Dermis blood vessel endothelial cell (primary cell): ENCODE measurements at places on chromosomes 7 and 10.

GRCh38 chr7:64174941-64175340, 32.1 kb upstream of the ZNF735 start:
- no peak for DNase-seq

- no peak for DNase-seq
Observed at GRCh38 chr7:51242007-51242691, 74.5 kb downstream of the COBL start.

DNA sequence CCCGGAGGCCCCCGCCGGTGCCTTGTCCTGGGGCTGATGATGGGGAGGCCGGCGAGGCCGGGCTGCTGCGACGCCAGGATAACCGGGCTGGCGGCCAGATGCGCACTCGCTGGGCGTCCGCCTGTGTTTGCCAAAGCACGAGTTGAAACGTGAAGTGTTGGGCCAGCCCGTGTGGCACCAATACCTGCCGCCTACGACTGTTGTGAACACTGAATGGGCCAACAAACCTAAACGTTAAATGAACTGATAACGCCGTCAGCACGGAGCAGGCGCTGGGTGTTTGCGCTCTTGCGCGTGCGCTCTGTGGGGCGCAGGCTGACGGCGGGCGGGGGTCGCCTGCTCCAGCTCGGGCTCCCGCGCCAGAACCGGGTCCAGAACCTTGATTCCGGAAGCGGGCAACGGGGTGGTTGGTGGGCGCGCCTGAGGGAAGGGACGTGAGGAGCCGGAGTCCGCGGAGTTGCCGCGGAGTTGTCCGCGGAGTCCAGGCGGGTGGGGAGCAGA, 658 bp downstream of the CYP2E1 start:
- no peak for DNase-seq

- no peak for DNase-seq
Observed at GRCh38 chr7:47132471-47132870, 449.4 kb downstream of the TNS3 start.

GRCh38 chr7:14430926-14431325, 441.5 kb upstream of the ETV1 start:
- DNase-seq, result no peak

DNA sequence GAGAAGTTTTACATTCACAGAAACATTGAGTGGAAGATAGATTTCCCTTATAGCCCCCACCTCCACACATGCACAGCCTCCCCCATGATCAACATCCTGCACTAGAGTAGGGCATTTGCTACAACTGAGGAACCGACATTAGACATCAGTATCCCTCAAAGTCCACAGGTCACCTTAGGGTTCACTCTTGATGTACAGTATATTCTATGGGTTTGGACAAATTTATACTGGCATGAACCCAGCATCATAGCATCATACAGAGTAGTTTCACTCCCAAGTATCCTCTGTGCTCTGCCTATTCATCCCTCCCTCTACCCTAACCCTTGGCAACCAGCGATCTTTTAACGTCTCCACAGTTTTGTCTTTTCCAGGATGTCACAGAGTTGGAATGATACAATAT, 64.4 kb downstream of the VSTM4 start:
- no peak for DNase-seq

GRCh38 chr7:1558181-1558811, 2.3 kb upstream of the TMEM184A start:
- peak; percentile 57 for DNase-seq

DNA sequence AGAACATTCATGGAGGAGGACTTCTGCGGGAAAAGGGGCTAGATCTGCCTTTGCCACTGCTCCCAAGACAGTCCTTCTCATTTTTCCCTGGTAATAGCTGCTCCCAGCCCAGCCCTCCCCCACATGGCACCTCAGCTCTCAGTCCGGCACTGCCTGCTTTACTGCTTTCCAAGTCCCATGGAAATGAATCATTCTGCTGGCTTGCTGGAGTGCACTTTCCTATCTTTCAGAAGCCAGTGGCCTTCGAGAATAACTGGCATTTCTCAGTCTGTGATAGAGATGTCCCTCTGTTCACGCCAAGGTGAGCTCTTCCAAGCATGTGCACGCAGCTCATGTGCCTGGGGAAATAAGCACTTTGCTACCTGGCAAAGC, 61.4 kb downstream of the SYPL1 start:
- DNase-seq, result peak; percentile 73

DNA sequence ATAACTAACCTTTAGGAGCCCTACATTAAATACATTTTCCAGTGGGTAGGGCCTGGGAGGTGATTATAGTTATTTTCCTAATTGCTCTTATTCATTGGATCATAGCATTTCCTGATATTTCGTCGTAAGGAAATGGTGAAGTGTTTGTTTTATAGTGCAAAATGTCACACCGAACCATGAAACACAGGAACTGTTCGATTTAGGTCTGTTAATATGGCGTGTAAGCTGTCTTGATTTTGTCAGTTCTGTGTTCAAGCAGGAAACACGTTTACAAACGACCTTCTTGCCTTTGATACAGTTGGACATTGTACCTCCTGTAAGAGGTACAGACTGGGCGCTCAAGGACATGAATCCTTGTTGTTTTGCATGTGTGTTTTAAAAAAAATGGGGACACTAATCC, 14.8 kb downstream of the RBM17 start:
- DNase-seq, result peak; percentile 73

GRCh38 chr7:16675277-16675676, 29.3 kb downstream of the BZW2 start:
- DNase-seq, result no peak

DNA sequence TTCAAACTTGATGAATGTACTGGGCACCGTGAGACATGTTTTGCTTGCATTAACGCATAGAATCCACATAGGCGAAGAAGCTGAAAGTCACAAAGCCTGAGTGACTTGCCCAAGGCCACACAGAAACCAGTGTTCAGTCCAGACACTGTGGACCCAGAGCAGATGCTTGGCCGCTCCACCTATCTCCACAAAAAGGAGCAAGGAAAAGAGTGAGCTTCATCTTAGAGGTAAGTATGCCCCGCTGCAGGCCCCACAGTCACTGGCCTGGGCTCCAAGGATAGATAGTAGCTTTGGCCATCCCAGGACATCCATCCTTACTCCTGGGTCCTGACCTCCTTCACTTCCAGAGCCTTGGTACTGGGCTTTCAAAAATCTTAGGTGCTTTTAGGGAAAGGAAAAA, 60.1 kb upstream of the SAMD8 start:
- no peak for DNase-seq

DNA sequence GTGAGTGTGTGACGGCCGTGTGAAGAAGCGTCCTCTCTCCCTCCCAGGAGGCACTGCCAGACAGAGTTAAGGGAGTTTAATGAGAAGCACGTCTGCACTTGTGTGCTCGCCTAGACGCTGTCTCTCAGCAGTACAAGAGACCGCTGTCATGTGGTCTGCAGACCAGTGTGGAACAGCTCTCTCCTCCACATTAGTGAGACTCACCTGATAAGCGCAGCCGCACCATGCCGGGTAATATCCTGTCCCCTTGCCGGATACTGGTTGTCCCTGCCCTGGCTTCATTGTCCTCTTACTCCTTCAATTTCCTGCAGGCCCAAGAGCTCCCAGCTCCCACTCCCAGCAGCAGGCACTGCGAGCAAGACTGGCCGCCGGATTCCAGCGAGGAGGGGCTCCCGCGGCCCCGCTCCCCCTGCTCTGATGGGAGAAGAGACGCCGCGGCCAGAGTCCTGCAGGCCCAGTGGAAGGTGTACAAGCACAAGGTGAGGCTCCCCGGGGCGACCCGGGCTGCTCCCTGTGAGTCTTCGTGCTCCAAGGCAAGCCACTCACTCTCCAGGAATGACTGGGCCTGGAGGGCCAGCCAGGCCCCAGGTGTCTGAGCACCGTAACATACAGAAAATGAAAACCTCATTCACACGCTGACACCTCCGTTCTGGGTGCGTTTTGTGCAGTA, 33.5 kb upstream of the TTYH3 start:
- no peak for DNase-seq

- DNase-seq, result no peak
Observed at GRCh38 chr10:62616885-62617590, 187.5 kb upstream of the ADO start.

DNA sequence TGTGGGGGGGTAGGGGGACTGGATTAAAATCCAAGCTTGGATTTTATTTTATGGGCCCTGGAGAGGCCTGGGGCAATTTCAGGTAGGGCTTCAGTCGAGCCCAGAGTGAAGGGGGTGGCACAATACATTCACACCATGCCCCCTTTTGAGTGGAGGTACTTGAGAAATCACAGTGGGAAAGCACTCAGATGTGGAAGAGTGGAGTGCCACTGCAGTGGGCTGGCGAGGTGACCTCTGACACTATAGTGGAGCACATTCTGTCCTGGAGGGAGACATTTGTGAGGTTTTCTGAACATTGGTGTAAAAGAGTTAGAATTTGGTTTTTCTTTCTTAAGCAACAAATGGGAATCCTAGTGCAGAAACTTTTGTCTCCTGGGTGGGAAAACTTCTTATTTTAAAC, 143.2 kb downstream of the WNT2 start:
- no peak for DNase-seq

DNA sequence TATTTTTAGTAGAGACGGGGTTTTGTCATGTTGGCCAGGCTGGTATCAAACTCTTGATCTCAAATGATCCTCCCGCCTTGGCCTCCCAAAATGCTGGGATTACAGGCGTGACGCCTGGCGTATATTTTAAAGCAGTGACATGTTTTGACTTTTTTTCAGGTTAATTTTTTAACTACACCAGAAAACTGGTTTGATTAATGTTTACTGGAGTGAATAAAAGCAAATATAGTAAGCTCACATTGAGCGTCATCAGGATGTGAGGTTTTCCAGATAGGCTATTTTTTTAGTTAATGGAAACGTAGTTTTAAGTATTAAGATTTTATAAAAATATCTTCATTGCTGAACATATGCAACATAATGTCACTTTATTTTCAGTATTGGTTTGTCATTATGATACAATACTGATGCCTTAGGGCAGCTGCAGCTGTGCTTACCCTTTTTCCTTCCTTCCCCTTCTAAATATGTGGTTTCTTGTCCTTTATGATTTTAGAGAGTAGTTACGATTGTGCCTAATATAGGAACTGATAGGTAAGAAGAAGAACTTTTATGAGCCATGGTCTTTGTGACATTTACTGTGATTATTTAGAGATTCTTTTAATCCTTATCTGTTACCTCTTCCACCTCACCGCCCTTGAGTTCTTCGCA, 37.3 kb downstream of the TMEM60 start:
- no peak for DNase-seq

- DNase-seq, result no peak
Observed at GRCh38 chr7:147509035-147509501, 1081.5 kb upstream of the C7orf33 start.

- no peak for DNase-seq
Observed at GRCh38 chr10:47238331-47239095, 61.5 kb upstream of the GDF10 start.

- DNase-seq, result no peak
Observed at GRCh38 chr7:114182837-114183236, 231.8 kb upstream of the FOXP2 start.

DNA sequence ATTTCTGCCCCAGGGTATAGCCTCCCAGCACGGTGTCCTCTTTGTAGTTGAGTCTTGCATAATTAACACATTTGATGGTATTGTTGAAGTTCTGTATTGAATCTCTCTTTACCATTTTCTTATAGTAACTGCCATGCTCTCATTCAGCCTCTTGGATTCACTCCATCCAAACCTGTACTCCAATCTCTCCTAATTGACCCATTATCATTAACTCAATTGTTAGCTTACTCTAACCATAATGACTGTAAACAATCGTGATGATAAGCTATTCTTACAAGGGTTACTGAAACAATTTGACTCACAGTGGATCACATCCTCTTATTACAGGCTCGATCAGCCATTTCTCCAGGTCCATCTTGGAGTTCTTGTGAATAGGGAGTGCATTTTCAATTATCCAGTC, 191.9 kb upstream of the AGK start:
- DNase-seq, result no peak

DNA sequence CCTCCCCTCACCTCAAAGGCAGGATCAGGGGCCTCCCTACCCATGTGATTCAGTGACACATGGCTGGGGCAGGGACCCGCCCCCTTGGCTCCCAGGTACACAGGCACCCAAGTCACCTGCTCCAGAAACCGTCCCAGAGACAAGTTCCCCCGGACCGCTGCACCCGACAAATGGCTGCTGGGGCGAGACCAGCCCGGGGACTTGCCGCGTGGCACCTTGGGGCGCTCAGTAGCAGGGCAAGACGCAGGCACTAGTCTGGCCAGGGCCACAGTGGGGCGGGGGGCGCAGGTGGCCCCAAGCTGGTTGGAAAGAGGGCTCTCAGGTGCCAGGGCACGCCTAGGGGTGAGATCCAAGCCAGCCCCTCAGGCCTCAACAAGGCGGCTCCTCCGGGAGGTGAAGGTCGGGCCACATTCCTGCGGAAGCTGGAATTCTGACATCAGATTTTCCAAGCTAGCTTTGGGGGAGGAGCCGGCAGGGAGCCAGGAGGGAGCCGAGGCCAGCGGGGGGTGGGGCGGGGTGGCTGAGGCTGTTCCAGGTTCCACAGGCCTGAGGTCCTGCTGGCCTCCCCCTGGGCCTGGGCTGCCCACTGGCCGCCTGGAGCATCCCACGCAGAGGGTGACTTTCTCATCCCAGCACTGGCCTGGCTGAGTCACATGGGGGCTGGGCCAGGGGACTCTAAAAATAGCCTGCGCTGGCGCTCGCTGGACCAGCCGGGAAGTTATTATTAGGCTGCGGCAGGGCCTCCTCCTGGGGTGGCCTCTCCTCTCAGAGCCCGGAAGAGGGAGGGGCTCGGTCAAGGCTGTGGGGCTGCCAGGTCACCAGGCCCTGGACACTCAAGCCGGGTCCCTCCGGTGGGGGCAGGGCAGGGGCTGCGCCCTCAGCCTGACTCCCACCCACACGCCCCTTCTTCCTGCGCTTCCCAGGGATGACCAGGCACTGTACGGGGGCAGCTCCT, 20.5 kb upstream of the INPP5A start:
- peak; percentile 76 for DNase-seq

DNA sequence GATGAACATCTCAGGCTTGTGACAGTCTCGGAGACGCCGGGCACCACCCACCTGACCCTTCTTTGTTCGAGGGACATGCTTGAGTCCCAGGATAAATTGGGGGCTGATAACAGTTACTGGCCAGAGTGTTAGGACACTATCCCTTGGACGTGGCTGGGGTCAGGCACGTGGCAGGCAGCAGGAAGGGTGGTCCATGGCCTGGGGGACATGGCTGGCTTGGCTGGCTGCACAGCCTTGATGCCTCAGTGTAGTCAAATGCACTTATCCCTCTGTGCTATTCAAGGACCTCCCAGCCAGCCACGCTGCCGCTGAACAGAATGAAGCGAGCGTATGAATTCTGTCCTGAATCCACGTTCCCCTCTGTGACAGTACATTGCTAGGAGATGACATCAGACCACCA, 662.0 kb upstream of the FOXK1 start:
- DNase-seq, result no peak

- peak; percentile 65 for DNase-seq
Observed at GRCh38 chr7:155961241-155962190, 149.3 kb upstream of the SHH start.

DNA sequence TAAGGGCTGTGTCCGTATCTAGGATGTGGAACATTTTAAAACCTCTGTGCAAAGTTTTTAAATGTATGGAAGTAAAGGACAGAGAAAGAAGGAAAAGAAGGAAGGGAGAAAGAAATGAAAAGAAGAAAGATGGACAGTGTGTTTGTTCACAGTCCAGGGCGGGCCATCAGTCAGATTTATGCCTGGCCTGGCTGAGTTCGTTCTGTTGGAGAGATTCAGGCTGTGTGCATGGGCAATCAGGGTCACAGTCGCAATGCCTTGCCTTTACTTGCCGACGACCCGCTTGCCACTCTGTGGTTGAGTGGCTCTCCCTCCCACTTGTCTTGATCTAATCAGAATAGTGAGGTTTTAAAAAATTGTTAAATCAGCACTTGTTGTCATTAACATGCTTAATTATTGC, 369.4 kb upstream of the BMPER start:
- no peak for DNase-seq
